ENCODE measurements at places on chromosomes 11 and 22. TPM values are rescaled to one million over a fixed set of nuclear protein-coding genes. Genes with fewer than 3 reads are reported as not detected.

The PHLDA2 gene
- 2.0 TPM for polyA plus RNA-seq

The SYCE3 gene
- polyA plus RNA-seq = not detected

The NXPE2 gene
- polyA plus RNA-seq = 0.47 TPM

The FKBP2 gene
- polyA plus RNA-seq = 120 TPM

The MFRP gene
- polyA plus RNA-seq = 0.22 TPM

The USH1C gene
- polyA plus RNA-seq = 3.7 TPM

The PRODH gene
- polyA plus RNA-seq = 39.5 TPM

The MUC2 gene
- not detected for polyA plus RNA-seq

The IGSF9B gene
- polyA plus RNA-seq = 45.4 TPM
